ENCODE measurements at places on chromosomes 11 and 22.
A peak's percentile ranks its signal among the peaks of the same experiment; 100 is the strongest.

GRCh38 chr11:47928426-47928825 lies 51.9 kb upstream of the PTPRJ start:
- no peak for DNase-seq

DNA sequence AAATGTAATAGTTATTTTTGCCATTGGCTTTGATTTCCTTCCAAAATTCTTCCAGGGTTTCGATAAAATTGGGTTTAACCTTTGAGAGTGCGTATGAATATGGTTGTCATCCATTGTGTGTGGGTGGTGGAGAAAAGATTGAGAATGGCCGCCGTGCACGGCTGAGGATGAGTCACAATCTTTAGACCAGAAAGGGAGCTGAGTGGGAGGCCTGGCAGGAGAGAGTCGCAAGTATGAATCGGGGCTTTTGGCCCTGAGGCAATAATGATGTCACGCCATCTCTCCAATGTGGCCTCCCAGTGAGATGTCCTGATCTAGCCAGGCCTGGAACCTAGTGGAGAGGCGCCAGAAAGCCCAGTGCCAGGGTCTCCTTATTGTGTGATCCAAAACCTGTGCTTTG lies 33.1 kb upstream of the SMPD1 start:
- peak; percentile 48 for DNase-seq

DNA sequence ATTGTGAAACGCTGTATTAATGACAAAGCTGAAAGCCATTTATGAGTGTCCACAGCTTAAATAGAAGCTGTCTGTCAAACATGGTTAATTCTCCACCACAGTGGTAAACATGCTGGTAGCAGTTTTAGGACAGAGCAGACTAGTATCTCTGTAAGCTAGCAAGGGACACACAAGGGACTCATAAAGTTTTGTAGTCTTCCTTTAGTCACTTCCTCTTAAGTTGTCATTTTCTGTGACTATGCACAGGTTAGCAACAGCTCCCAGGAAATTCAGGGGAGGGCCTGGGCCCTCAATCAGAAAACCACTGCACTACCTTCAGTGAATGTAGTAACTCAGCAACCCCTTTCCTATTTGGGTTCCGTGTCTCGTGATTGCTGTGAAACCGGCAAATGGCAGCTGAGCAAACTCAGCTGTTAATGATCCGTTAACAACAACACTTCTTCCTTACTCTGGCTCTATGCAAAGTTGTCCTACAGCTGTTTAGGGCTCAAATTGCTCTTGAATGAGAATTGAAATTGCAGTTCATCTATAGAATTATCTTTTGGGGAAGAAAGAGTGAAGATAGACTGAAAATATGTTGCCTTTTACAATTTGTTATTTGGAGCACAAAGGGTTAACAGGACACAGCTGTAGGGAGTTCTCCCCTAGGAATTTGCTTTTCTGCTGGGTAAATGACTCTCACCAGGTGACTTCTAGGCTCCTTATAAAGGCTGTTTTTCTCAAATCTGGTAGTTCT lies at the start of gene MMP26:
Gene MMP26, plus strand, starts transcription at position 731 of the 736 bp plus-strand sequence.
- DNase-seq: no peak

DNA sequence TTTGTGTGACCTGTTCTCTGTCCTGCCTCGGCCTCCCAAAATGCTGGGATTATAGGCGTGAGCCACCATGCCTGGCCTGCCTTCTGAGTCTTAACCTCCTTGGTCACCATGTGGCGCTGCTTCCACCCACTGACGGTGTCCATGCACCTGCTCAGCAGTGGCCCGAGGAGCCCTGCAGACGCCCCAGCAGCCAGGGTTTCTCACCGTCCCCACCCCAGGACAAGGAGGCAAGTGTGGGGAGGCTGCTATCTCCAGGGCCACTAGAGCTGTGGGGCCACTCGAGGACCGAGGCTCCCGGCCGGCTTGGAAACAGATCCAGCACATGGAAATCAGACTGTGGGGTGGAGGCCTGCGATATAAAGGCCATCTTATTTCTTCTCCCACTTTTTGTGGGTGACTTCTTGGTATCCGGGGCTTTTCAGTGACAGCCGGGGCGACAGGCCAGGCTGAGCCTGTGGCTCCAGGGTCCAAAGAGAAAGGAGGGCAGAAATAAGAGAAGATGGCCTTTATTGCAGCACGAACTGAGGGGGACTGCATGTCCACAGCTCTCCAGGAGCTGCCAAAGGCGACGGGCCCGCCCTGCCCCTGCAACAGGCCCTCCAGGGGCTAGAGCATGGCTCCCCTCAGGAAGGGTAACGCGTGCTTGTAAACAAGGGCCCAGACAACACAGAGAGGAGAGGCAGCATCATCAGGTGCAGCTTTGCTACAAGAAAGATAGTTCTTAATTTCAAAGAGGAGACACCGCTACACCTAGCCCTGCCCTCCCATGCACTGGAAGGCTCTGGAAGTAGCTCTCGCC lies 15.0 kb downstream of the TSPO start:
- no peak for DNase-seq

- peak; percentile 53 for DNase-seq
Measured at GRCh38 chr11:46611526-46612304, 5.3 kb downstream of the HARBI1 start.

DNA sequence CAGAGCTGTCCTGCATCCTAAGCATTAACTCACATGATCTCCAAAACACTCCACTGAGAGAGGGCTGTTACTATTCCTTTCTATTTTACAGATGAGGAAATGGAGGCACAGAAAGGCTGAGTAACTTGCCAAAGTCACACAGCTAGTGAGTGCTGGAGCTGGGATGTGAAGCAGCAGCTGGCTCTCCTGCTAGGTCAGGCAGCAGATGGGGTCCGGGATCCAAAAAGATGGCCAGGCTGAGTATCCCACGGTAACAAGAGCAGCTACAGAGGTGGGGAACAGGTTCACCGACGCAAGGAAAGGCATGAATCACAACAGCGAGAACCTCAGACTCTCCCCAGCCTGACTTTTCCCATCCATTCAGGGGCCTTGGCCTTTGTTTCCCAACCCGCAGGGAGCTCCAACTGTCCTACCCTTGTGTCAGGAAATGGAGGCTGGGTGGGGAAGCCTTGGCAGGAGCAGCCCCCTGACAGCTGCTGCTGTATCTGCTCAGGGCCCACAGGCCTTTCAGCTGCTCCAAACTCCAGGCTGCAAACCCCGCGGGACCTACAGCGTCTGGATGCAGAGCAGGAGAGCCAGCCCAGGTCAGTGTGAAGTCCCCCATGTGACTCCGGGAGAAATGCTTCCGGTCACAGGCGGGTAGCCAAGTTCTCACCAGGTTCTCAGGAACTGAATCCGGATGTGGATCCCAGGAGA lies 29.5 kb downstream of the DKK3 start:
- no peak for DNase-seq

GRCh38 chr11:105923252-105923651 lies 98.8 kb downstream of the MSANTD4 start:
- DNase-seq: no peak

GRCh38 chr11:123628936-123629683 lies 25.3 kb downstream of the SCN3B start:
- peak; percentile 22 for DNase-seq

DNA sequence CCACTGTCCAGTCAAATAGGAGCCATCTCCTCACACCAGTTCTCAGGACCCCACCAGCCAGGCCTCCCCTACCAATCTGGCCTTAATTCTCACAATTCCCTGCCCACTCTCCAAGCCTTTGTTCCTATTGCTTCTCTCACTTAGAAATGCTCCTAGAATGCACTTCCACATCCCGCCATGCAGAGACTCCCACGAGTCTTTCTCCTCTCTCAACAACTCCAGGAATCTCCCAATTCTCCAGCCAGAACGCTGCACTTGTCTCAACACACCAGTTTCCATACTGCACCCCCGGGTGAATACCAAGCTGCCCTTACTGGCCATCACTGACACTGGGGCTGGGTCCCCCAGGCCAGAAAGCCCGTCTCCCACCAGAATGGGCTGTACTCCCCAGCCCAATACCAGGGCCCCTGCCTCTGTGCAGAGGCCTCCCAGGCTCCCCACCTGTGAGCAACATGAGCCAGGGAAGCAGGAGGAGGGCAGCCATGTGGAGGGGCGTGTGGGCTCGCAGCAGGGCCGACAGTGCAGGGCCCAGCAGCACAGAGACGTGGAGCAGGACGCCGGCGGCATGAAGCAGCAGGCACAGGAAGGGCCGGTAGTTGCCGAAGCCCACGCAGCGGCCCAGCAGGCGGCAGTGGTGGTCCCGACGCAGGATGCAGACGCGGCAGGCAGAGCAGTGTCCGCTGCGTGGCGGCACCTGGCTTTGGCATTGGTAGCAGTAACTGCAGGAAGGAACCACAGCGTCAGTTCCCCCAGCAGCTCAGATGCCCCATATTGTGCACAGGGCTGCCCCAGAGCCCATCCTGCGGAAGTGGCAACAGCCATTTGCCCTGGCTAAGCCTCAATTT lies 2.4 kb downstream of the ZDHHC24 start:
- DNase-seq: no peak

- DNase-seq: no peak
Measured at GRCh38 chr22:49614966-49615965, 212.4 kb downstream of the BRD1 start.

GRCh38 chr11:99080154-99080553 lies 59.4 kb downstream of the CNTN5 start:
- no peak for DNase-seq

- DNase-seq: no peak
Measured at GRCh38 chr11:8251616-8252295, 11.9 kb downstream of the LMO1 start.

GRCh38 chr11:75547617-75548058 lies 14.4 kb upstream of the SERPINH1 start:
- DNase-seq: no peak

DNA sequence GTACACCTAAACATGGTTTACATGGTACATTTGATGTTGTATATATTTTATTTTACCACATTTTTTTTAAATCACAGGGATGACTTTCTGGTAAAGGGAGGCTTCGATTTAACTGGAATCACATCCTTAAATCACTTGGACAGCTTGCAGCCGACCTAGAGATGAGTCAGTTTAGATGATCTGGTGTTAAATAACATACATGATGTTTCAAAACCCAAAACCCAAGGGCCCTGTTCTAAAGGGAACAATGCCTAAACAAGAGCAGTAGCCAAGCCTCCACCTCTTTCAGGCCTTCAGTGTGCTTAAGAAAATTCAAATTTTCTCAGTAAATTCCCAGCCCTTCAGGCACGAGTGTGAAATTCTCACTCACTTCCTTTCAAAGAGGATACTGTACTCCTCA lies 108.8 kb downstream of the WT1 start:
- no peak for DNase-seq

DNA sequence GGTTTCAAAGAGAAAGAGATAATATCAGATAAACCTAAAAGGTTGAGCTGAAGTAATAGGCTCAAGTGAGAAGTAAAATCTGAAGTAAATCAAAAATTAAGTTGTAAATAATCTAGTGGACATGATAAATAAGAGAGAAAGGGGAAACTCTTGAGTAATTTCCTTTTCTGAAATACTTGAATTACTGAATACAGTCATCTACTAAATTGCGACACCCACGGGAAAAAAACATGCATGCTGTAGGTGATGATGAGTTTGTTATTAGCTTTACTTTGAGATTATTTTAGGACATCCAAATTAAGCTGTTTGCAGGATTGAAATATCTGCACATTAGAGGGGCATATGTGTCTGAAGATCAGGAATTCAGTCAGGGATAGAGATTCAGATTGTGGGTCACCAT lies 50.0 kb upstream of the CARD18 start:
- no peak for DNase-seq

DNA sequence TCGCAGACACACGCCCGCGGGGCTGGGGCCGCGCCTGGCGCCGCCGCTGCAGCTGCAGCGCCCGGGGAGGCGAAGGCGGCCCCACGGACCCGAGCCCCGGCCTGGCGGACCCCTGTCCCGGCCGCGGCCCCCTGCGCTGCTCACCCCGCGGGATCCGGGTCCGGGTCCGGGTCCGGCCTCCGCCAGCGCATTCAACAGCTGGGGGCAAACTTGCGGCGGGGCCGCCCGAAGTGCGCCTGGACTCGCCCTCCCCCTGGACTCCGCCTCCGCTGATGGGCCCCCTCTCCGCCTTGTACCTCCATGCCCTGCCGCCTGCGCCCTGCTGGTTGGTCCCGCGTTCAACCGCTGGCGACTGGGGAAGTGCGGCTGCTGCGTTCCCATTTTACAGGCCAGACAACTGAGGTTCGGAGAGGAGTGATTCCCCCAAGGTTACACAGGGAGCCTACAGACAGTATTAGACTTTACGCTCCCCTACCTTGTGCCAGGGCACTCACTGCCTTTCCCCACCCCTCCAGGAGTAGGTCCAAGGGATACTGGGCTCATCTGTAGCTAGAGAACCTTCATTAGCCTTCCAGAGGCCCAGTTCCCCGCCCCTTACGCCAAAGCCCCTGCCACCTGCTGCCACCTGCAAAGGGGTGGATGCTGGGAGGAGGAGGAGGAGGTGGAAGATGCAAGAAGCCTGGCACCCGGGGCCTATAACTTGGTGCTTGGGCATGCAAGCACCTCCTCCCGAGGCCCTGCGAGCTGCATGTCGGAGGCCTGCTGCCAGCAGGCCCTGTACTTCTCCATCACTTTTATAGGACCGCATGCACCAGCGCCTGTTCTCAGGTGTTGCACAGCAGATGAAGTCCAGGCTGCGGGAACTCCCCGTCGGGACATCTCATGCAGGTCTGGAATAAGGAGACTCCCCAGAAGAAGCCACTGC lies 694 bp upstream of the ELFN2 start:
- no peak for DNase-seq

- DNase-seq: no peak
Measured at GRCh38 chr11:102293873-102294601, 23.2 kb upstream of the BIRC3 start.

- DNase-seq: no peak
Measured at GRCh38 chr11:57635246-57635645, 14.5 kb downstream of the YPEL4 start.

DNA sequence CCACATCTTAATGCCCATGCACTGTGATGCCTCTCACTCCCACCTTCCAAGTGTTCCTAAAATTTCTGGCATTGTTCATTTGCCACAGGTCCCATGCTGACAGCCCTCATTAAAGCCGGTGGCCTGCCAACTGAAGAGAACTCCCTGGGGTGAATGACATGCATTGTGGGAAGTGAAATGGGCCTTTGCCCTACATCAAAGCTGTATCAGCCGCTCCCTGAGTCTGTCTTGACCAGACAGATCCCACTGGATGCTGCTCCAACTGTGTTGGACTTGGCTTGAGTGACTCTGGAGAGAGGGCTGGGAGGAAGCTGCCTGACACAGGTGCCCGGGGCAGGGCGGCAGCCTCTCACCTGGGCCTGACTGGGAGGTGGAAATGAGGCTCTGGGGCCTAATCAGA lies 8.8 kb upstream of the SEC14L4 start:
- no peak for DNase-seq
